ENCODE measurements at places on chromosomes 12 and 14. TPM values are rescaled to one million over a fixed set of nuclear protein-coding genes. Genes with fewer than 3 reads are reported as not detected.

GRCh38 chr14:71588028-71588427 is 344.2 kb upstream of the RGS6 start:
- H3K36me3 ChIP-seq: no peaks in the 10 kb centered on the region
- no peaks in the 10 kb centered on the region for H3K27me3 ChIP-seq
- no peak overlapping the region for H3K4me3 ChIP-seq
- H3K27ac ChIP-seq: no peak overlapping the region
- H3K4me1 ChIP-seq: peaks cover 20% of the 10 kb centered on the region

- no peaks in the 10 kb centered on the region for H3K27me3 ChIP-seq
- H3K4me3 ChIP-seq: no peak overlapping the region
- peaks cover 8% of the 10 kb centered on the region for H3K36me3 ChIP-seq
- 0 out of 2 replicates have a peak, but pooled peaks cover 2% of the 10 kb centered on the region for H3K4me1 ChIP-seq
- no peak overlapping the region for H3K27ac ChIP-seq
Measured at GRCh38 chr12:68804657-68805591, 3.1 kb upstream of the MDM2 start.

- no peak overlapping the region for H3K4me3 ChIP-seq
- H3K27ac ChIP-seq: no peak overlapping the region
- no peaks in the 10 kb centered on the region for H3K36me3 ChIP-seq
- no peaks in the 10 kb centered on the region for H3K4me1 ChIP-seq
- H3K27me3 ChIP-seq: no peaks in the 10 kb centered on the region
Measured at GRCh38 chr14:54335569-54336155, 61.1 kb upstream of the CDKN3 start.

- H3K4me1 ChIP-seq: no peaks in the 10 kb centered on the region
- H3K36me3 ChIP-seq: no peaks in the 10 kb centered on the region
- H3K4me3 ChIP-seq: no peak overlapping the region
- H3K27ac ChIP-seq: no peak overlapping the region
Measured at GRCh38 chr14:55505846-55506245, 65.4 kb upstream of the TBPL2 start.

DNA sequence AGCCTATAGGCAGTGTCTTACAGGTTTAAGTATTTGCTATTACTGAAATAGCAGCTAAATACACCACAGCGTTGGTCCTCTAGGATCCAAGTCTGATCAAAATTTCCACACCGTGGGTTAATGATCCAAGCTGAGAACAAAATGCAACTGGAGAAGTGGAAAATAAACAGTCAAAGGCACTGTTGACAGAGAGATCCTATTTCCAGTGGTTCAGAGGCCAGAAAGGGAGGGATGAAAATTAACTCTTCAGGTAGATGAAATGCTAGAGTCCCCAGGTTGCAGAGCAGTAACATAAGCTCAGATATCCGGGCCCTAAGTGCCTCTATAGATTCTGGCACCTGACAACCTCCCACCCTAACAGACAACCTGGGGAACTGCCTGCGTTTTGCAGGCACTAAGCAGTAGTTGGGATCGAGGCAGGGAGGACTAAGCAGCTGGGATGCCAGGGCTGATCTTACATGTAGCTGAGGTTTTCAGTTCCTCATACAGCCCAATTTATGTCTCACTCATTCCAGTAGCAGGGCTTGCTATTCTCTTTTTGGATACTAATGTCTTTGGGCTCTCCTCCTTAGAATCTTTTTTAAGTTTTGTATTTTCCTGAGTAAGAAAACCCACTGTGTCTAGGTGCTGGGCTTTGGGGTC is 42.7 kb upstream of the CRACR2A start:
- H3K27me3 ChIP-seq: no peaks in the 10 kb centered on the region
- DNase-seq: no peak
- no peak overlapping the region for H3K4me3 ChIP-seq
- no peak overlapping the region for H3K27ac ChIP-seq
- no peaks in the 10 kb centered on the region for H3K4me1 ChIP-seq
- H3K36me3 ChIP-seq: no peaks in the 10 kb centered on the region

- no peaks in the 10 kb centered on the region for H3K27me3 ChIP-seq
- peaks cover 5% of the 10 kb centered on the region for H3K36me3 ChIP-seq
- peaks cover 16% of the 10 kb centered on the region for H3K4me1 ChIP-seq
- H3K4me3 ChIP-seq: peak within 1 kb of the TSS; percentile 99
- DNase-seq: peak; percentile 67
Measured at GRCh38 chr12:96193725-96194575, at the start of gene ELK3. Gene ELK3 (plus strand): TSS chr12:96194375.

- no peak for DNase-seq
- H3K36me3 ChIP-seq: no peaks in the 10 kb centered on the region
- H3K4me3 ChIP-seq: no peak overlapping the region
- H3K27me3 ChIP-seq: no peaks in the 10 kb centered on the region
- H3K27ac ChIP-seq: no peak overlapping the region
Measured at GRCh38 chr14:88904206-88904647, 79.8 kb downstream of the TTC8 start.

GRCh38 chr14:54901380-54902142 is 1.1 kb downstream of the GCH1 start:
- no peaks in the 10 kb centered on the region for H3K27me3 ChIP-seq
- no peak for DNase-seq
- H3K4me3 ChIP-seq: peak overlapping the region; percentile 76
- H3K27ac ChIP-seq: no peak overlapping the region
- H3K36me3 ChIP-seq: no peaks in the 10 kb centered on the region

- H3K36me3 ChIP-seq: no peaks in the 10 kb centered on the region
- H3K4me1 ChIP-seq: no peaks in the 10 kb centered on the region
- H3K27ac ChIP-seq: no peak overlapping the region
- H3K4me3 ChIP-seq: no peak overlapping the region
- DNase-seq: no peak
Measured at GRCh38 chr12:54082397-54082892, 28.8 kb downstream of the HOXC4 start.

DNA sequence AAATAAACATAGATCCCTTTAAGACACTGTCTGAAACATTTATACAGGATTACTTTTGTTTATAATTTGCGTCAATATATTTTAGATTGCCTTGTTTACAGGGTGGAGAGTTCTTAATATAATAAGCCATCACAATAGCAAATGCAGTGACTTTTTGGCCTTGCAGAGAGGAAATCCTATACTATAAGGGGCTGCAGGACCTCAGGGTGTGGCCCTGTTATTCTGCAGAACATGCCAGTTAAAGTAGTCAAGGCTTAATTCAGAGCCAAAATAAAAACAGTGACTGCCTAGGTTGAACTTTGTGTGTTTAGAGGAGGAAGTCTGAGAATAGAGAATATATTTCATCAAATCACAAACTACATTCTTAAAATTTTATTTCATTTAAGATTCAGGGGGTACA is 381.6 kb downstream of the DUSP6 start:
- DNase-seq: no peak
- no peak overlapping the region for H3K4me3 ChIP-seq
- no peaks in the 10 kb centered on the region for H3K36me3 ChIP-seq
- H3K27ac ChIP-seq: no peak overlapping the region
- no peaks in the 10 kb centered on the region for H3K27me3 ChIP-seq

- peaks cover 9% of the 10 kb centered on the region for H3K4me1 ChIP-seq
- no peak for DNase-seq
- no peaks in the 10 kb centered on the region for H3K36me3 ChIP-seq
- no peak overlapping the region for H3K27ac ChIP-seq
Measured at GRCh38 chr14:75222208-75222701, 45.8 kb upstream of the TMED10 start.

- H3K36me3 ChIP-seq: no peaks in the 10 kb centered on the region
- H3K27me3 ChIP-seq: no peaks in the 10 kb centered on the region
- H3K4me1 ChIP-seq: no peaks in the 10 kb centered on the region
- no peak overlapping the region for H3K27ac ChIP-seq
- no peak overlapping the region for H3K4me3 ChIP-seq
Measured at GRCh38 chr12:120048263-120048662, 59.2 kb downstream of the BICDL1 start.

- H3K4me1 ChIP-seq: no peaks in the 10 kb centered on the region
- no peaks in the 10 kb centered on the region for H3K27me3 ChIP-seq
- no peak overlapping the region for H3K27ac ChIP-seq
Measured at GRCh38 chr14:54739514-54739913, 163.1 kb downstream of the GCH1 start.

GRCh38 chr12:117098361-117099217 is 627 bp downstream of the TESC start:
- no peaks in the 10 kb centered on the region for H3K4me1 ChIP-seq
- H3K27me3 ChIP-seq: peaks cover 25% of the 10 kb centered on the region
- no peaks in the 10 kb centered on the region for H3K36me3 ChIP-seq
- DNase-seq: no peak
- H3K27ac ChIP-seq: no peak overlapping the region

- H3K4me3 ChIP-seq: no peak overlapping the region
- H3K27ac ChIP-seq: no peak overlapping the region
- no peaks in the 10 kb centered on the region for H3K36me3 ChIP-seq
- H3K4me1 ChIP-seq: no peaks in the 10 kb centered on the region
Measured at GRCh38 chr14:35201066-35201465, 78.7 kb downstream of the PRORP start.

DNA sequence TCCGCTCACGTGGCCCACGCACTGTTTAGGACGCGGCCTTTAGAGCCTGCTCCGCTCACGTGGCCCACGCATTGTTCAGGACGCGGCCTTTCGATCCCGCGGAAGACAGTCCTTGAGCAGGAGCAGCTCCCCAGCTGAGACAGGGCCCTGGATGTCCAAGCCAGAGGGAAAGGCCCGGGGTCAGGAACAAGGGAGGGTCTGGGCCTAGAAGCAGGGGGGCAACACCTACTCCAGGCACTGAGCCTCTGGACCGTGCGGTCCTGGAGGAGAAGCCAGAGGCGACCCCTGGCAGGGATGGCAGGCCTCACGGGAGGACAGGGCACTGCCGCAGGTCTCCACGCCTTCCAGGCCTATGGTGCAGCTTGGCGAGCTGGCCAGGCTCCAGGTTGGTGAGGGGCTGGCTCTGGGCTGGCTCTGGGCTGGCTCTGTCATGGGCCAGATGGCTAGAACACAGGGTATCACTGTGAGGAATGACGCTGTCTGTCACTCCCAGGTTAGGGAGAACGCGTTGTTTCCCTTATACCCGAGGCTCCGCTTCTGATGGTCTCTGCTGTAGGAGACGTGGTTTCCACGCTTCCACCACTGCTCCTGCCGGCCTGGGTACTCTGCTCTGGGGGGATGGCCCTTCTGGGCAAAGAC is 341.7 kb downstream of the TMEM121 start:
- no peak for DNase-seq
- H3K27ac ChIP-seq: no peak overlapping the region
- no peak overlapping the region for H3K4me3 ChIP-seq
- H3K27me3 ChIP-seq: peaks cover 13% of the 10 kb centered on the region

DNA sequence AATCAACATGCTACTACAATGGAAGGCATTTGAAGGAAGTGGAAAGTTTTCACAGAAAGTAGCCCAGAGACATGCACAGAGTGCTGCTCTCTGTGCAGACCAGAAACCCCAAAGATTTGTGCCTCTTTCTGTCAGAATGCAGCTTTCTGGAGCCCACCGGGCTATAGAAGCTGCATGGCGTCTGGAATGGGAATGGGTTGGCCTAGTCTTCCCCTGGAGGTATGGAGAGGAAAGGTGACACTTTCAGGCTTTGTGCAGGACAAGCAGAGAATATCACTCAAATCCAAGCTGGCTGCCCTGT is 21.3 kb upstream of the ZFP36L1 start:
- peaks cover 30% of the 10 kb centered on the region for H3K4me1 ChIP-seq
- no peak for DNase-seq
- no peaks in the 10 kb centered on the region for H3K36me3 ChIP-seq
- no peak overlapping the region for H3K4me3 ChIP-seq
- H3K27ac ChIP-seq: peak overlapping the region; percentile 96
- no peaks in the 10 kb centered on the region for H3K27me3 ChIP-seq

GRCh38 chr12:60173224-60174170 is 577.7 kb downstream of the SLC16A7 start:
- H3K27me3 ChIP-seq: no peaks in the 10 kb centered on the region
- no peak overlapping the region for H3K27ac ChIP-seq
- no peak overlapping the region for H3K4me3 ChIP-seq
- no peaks in the 10 kb centered on the region for H3K36me3 ChIP-seq

GRCh38 chr12:71170456-71170855 is 12.7 kb upstream of the TSPAN8 start:
- H3K27me3 ChIP-seq: no peaks in the 10 kb centered on the region
- no peak for DNase-seq
- no peak overlapping the region for H3K4me3 ChIP-seq
- no peaks in the 10 kb centered on the region for H3K4me1 ChIP-seq
- H3K27ac ChIP-seq: no peak overlapping the region
- no peaks in the 10 kb centered on the region for H3K36me3 ChIP-seq

- no peaks in the 10 kb centered on the region for H3K27me3 ChIP-seq
- no peak overlapping the region for H3K27ac ChIP-seq
- H3K4me1 ChIP-seq: peaks cover 11% of the 10 kb centered on the region
- H3K4me3 ChIP-seq: no peak overlapping the region
- DNase-seq: no peak
Measured at GRCh38 chr14:51432302-51432948, 192.4 kb downstream of the TMX1 start.

DNA sequence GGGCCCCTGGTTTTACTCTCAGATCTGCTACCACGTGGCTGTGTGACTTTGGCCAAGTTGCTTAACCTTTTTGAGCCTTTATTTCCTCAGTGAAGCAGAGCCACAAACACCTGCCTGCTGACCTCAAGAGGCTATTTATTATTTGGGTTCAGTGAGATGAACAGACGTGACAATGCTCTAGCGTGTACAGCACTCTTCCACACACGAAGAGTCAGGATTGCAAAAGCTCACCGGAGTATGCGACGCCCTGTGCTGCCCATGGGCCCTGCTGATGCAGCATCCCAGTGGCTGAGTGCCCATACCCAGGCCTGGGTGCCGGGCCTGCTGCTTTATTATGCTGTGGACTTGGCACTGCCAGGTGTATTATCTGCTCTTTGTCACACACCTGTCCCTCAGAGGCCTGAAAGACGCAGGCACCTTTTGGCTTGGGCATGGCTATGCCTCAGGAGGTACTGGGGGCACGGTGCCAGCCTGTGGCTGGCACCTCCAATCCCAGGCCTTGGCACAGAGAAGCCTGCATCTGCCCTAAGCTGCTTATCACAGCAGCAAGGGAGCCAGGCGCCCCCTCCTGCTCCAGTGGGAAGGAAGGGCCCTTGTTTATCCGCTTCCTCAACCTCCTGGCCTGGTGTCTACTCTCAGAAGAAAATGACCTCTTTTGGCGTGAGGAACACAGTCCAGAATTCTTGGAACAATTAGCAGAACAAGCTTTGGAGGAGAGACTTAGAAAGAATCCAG is 22.3 kb upstream of the TC2N start:
- peak overlapping the region; percentile 71 for H3K27ac ChIP-seq
- no peaks in the 10 kb centered on the region for H3K27me3 ChIP-seq

GRCh38 chr12:3300833-3301401 is 190.1 kb upstream of the PRMT8 start:
- no peaks in the 10 kb centered on the region for H3K27me3 ChIP-seq
- H3K36me3 ChIP-seq: no peaks in the 10 kb centered on the region
- H3K4me1 ChIP-seq: peaks cover 23% of the 10 kb centered on the region
- DNase-seq: no peak
- H3K4me3 ChIP-seq: no peak overlapping the region

GRCh38 chr14:63276492-63277342 is 42.0 kb downstream of the GPHB5 start:
- H3K27me3 ChIP-seq: no peaks in the 10 kb centered on the region
- H3K4me1 ChIP-seq: peaks cover 14% of the 10 kb centered on the region
- DNase-seq: no peak
- 0 out of 2 replicates have a peak, but pooled peaks cover 2% of the 10 kb centered on the region for H3K36me3 ChIP-seq

The CCDC38 gene
- 0.04 TPM for total RNA-seq

The SYT1 gene
- total RNA-seq: 6.8 TPM

The PLA2G1B gene
- total RNA-seq: not detected

The SLC10A1 gene
- total RNA-seq: not detected

The PPP4R3A gene
- total RNA-seq: 74.1 TPM
